HepG2 (cell line): ENCODE measurements at places on chromosomes 2 and 18.

DNA sequence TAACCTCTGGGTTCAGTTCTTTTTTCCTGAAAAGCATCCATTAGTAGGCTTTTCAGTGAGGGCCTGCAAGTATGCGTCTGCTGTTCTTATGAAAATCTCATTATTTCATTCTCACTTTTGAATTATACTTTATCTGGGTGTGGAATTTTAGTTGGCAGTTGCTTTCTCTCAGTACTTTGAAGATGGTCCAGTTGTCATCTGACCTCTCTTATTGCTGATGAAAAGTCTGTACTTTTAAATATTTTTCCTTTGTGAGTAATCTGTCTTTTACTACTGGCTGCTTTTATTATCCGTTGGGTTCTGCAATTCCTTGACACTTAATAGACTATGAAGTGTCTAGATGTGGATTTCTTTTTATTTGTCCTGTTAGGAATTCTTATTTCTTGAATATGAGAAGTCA, 307.8 kb downstream of the CYP26B1 start:
- DNase-seq: no peak

GRCh38 chr18:2857491-2858131, 10.8 kb downstream of the EMILIN2 start:
- no peak for DNase-seq

GRCh38 chr2:165660361-165660760, 133.7 kb downstream of the GALNT3 start:
- DNase-seq: no peak

- DNase-seq: no peak
These were observed 138.9 kb upstream of the APCDD1 start for GRCh38 chr18:10315522-10315921.

GRCh38 chr18:37272841-37273240, 292.8 kb downstream of the CELF4 start:
- no peak for DNase-seq

DNA sequence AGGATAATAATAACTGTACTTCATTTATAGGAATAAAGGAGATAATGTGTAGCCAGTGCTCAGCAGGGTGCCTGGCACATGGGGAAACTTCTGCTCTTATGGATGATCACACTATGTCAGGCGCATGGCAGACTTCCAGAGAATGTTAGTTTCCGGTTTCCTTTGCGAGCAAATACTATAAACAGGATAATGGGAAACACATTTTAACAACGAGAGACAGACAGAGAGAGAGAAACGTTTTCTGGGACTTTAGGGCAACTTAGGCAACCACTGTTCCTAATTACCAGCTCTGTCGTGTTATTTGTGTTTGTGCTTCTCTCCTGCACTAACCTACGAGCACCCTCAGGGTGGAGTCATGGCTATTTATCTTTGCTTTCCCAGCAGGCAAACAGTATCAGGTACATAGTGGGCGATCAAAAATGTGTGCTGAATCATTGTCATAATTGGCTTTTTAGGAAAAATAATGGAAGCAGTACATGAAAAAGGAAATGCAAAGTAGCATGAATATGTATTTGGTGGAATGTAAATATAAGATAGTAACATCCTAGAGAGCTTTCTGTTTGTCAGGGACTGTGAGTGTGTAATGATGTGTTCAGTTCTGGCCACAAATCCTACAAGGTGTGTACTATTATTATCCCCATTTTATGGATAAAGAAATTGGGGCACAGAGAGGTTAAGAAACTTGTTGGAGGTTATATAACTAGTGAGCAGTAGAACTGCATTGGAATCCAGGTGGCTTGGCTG, 36.8 kb upstream of the IGFBP2 start:
- no peak for DNase-seq

DNA sequence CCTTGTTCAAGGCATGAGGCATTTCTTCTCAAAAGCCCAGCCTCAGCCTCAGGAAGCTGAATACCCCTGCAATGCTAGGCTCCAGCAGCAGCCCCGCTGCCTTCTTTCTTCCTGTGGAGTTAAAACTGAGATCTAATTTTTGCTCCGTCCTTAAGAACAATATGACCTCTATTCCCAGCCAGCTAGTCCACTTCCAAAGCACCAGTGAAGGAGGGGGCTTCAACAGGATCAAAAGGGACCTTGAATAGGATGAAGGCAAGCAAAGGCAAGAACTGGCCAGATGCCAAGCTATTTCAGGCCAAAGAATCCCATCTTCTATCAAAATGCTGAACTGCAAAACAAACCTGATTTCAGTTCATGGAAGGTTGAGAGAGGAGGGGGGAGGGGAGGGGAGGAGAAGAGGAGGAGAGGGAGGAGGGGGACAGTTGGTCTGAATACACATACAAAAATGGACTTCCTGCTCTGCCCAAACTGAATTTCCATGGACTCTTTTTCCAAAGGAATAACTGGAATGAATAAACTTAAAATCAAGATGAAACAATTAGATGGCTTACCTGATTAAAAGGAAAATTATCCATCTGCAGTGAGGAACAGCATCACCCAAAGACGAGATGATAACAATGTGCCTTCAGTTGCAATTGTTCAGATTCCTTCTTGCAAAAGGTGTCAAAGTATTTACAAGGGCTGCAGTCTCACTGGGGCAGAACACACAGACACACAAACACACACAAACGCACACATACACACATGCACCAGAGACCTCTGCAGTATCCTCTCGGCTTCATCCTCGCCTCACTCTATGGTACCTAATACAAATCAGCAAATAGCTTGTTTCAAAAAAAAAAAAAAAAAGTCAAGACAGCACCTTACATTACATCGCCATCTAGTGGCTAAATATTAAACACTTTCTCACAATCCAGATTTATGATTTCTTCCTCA, at the start of gene SCN1A:
TSS of gene SCN1A (minus strand) at position 804 of the 939 bp plus-strand sequence. CDS start 54,399 bp downstream, outside the sequence.
- DNase-seq: peak; percentile 89

- DNase-seq: no peak
These were observed 34.5 kb downstream of the PDIA6 start for GRCh38 chr2:10777842-10778723.

- no peak for DNase-seq
These were observed 4.1 kb downstream of the RHOB start for GRCh38 chr2:20451000-20451290.

GRCh38 chr2:136653861-136654260, 111.5 kb upstream of the THSD7B start:
- DNase-seq: no peak

GRCh38 chr2:128284037-128284441, 34.6 kb downstream of the HS6ST1 start:
- DNase-seq: no peak

- DNase-seq: no peak
These were observed 29.2 kb upstream of the UXS1 start for GRCh38 chr2:106223347-106223746.
